ENCODE measurements at places on chromosomes 12 and 14. TPM values are rescaled to one million over a fixed set of nuclear protein-coding genes. Genes with fewer than 3 reads are reported as not detected.

Gene TAS2R46
- 0.31 TPM for total RNA-seq

DNA sequence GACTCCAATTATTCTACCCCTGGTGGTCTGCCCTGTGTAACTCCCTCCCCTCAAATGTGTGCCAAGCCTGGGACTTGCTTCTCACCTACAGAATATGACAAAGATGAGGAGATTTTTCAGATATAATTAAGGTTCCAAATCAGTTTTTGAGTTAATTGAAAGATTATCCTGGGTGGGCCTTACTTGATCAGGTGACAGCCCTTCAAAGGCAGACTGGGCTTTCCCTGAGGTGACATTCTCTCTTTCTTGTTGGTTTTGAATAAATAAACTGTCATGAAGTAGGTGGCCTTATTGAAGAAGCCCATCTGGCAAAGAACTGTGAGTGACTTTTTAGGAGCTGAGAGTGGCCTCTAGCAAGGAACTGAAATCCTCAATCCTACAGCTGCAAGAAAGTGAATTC is 106.0 kb downstream of the BRMS1L start:
- H3K27ac ChIP-seq: no peak overlapping the region
- H3K4me3 ChIP-seq: no peak overlapping the region
- no peaks in the 10 kb centered on the region for H3K36me3 ChIP-seq
- H3K4me1 ChIP-seq: peaks cover 31% of the 10 kb centered on the region

Gene C3AR1
- 0.21 TPM for total RNA-seq

- H3K4me1 ChIP-seq: peaks cover under 1% of the 10 kb centered on the region
- DNase-seq: no peak
- H3K36me3 ChIP-seq: no peaks in the 10 kb centered on the region
- H3K27ac ChIP-seq: no peak overlapping the region
- no peaks in the 10 kb centered on the region for H3K27me3 ChIP-seq
- H3K4me3 ChIP-seq: no peak overlapping the region
Observed at GRCh38 chr14:68458840-68459469, 333.9 kb downstream of the ZFP36L1 start.

- peaks cover 3% of the 10 kb centered on the region for H3K4me1 ChIP-seq
- peaks cover 22% of the 10 kb centered on the region for H3K27me3 ChIP-seq
- H3K27ac ChIP-seq: no peak overlapping the region
Observed at GRCh38 chr12:188910-189621, 24.9 kb downstream of the SLC6A12 start.

Gene GAS2L3
- 4.7 TPM for total RNA-seq

Gene AICDA
- total RNA-seq: not detected

- H3K27ac ChIP-seq: no peak overlapping the region
- H3K36me3 ChIP-seq: no peaks in the 10 kb centered on the region
- no peaks in the 10 kb centered on the region for H3K4me1 ChIP-seq
- no peaks in the 10 kb centered on the region for H3K27me3 ChIP-seq
Observed at GRCh38 chr14:83638748-83639504, 1891.0 kb upstream of the FLRT2 start.

DNA sequence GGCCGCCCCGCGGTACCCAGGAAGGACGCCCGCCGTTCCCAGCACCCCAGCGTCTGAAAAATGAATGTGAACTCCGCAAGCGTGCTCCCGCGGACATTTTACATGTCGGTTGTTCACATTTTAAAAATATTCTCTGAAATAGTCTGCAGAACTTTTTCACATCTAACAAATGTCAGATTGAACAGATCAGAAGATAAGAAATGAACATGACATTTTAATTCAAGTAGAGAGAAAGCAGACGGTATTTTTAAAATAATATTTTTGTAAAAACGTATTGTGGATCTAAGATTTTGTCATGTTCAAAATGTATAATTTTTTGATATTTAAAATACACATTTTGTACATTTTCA is 101.8 kb upstream of the DIO3 start:
- H3K36me3 ChIP-seq: no peaks in the 10 kb centered on the region
- peaks cover 5% of the 10 kb centered on the region for H3K4me1 ChIP-seq
- H3K4me3 ChIP-seq: no peak overlapping the region
- H3K27me3 ChIP-seq: peaks cover 44% of the 10 kb centered on the region

All from activated naive CD4-positive, alpha-beta T cell treated with anti-CD3 and anti-CD28 coated beads for 36 hours (primary cell).